ENCODE measurements at places on chromosomes 13 and 19.
A peak's percentile ranks its signal among the peaks of the same experiment; 100 is the strongest.

DNA sequence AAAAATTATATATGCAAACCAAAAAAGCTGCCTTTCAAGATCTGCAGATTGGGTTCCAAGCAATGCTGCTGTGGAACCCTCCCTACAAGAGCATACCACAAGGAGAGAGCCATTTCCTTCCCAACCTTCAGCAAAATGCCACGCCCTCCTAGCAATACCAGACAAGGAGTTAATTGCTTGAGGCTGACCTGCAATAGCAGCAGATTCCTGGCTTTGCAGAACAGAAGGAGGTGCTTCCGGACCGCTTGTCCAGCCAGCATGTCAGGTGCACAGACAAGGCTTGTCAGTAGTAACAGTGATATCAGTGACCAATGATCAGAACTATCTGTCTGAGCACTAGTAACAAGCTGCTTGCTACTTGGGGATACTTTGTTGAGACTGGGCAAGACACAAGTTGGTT is 301.6 kb downstream of the FGF14 start:
- DNase-seq = no peak

DNA sequence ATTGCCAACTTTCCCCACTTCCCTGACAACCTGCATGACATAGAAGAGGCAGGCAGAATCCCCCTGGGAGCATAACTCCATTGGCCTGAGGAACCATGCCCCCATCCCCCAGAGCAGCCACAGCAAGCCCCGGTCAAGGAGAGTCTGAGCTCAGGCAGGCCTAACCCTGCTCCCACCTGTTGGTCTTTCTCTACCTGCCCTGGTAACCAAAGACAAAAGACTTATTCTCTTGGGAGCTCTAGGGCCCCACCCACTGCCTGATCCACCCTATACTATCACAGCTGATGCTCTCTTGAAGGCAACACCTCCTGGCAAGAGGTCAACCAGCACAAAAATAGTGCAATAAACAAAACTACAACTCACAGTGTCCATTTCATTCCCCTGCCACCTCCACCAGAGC is 59.3 kb downstream of the TNFSF13B start:
- DNase-seq = no peak

DNA sequence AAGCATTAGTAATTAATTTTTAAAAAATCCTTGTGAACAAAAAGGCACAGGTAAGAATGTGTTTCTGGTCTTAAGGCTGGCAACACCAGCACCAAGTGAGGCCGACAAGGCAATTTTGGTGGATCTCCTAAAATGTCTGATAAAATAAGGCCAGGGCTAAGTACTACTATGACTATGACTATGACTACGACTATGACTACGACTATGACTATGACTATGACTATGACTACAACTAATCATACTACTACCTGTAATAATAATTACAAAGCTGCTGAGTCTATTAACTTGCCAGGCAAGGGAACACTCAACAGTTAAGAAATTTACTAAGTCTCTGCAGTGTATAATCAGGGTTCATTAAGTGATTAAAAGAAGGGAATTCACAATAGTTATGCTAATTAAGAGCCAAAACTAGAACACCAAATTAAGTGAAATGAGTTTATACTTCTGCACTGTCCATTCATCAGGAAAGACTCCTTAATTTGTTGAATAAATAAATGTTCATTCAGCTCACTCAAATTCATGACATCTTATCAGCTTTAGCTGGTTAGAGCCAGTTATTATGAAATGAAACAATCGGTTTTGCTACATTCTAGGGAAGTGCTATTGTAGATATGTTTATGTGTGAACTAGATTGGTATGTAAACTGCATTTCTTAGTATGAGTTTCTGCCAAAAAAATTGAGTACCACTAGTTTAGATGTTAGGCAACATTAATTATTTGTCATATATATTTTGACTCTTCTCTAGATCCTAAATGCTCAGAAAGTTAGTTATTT is 1626.2 kb upstream of the PCDH20 start:
- DNase-seq = no peak

DNA sequence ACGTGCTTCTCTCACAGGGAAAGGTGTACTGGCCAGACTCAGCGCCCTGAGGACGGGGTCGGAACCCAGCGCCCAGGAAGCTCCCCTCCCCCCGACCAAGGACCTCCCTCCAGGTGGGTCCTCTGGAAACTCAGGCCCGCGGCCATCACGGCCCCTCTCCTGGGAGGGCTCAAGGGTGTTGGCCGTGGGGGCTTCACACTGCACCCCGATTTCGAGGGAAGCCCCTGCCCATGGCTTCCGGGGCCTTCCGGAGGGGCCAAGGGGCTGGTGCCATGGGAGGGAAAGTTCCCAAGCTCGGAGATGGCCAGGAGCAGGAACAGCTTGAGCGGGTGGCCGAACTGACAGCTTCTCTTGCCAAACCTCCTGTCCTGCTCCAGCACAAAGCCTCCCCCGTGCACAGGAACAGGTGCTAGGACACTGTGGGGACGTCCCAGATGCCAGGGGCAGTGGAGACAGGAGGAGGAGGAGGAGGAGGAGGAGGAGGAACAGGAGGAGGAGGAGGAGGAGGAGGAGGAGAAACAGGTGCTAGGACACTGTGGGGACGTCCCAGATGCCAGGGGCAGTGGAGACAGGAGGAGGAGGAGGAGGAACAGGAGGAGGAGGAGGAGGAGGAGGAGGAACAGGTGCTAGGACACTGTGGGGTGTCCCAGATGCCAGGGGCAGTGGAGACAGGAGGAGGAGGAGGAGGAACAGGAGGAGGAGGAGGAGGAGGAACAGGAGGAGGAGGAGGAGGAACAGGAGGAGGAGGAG is 10.0 kb downstream of the SBNO2 start:
- no peak for DNase-seq

- no peak for DNase-seq
Observed at GRCh38 chr13:87274209-87274819, 396.9 kb upstream of the SLITRK5 start.

DNA sequence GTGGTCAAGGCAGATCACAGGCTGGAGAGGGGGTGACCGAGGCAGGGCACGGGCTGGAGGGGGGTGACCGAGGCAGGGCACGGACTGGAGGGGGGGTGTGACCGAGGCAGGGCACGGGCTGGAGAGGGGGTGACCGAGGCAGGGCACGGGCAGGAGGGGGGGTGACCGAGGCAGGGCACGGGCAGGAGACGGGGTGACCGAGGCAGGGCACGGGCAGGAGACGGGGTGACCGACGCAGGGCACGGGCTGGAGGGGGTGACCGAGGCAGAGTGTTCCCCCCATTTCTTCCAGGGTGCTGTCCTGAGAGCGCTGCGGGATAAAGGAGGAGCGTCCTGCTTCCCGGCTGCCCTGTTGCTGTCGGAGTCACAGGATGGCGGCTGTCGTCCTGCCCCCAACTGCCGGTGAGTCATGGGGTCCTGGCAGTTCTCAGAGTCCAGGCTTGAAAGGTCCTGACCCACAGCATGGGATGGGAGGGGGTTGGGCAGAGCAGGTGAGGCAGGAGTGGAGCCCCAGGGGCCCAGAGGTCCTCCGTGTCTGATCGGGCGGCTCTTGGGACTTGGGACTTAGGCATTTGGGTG is 5.3 kb downstream of the ZNF557 start:
- no peak for DNase-seq

DNA sequence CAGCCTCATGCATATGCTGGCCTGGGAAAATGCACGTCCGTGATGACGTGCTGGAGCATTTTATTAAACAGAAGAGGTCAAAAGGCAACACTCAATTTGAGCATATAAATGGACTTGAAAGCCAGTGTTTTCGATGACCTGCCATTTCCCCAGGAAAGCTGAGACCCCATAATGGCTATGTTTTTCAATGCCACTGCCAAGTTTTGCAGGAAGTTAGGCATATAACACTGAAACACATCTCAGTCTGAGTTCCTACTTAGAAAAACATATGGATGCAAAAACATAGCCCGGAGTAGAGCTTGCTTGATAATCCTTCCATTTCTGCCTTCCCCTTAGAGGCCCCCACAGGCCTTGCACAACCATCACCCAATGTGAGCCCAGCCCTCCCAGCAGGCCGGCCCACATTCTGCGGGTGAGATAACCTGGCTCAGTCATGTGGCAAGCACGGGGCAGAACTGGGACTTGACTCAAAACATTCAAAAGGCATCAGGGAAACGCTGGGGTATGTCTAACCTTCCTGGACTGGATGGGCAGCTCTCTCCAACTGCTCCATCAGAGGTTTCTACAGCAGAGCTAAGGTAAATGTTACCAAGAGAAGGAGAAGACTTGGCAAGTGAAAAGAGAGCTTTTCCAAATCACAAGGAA is 24.9 kb downstream of the EPS15L1 start:
- DNase-seq = no peak

DNA sequence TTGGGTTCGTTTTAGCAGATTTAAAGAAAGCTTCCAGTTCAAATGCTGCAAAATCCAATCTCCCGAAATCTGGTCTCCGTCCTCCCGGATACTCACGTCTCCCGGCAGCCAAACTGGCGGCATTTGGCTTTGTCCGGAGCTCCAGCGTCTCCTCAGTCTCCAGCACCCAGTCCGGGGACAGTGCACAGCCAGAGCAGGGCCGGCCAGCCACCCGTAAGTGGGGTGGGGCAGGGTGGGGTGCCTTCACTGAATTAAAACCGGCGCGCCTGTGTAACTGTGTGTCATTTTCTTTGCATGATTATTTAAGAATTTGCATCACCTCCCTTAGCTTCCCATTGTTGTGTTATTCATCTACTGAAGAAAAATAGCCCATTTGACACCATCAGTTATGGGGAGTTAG is 280.6 kb downstream of the MTUS2 start:
- DNase-seq = no peak

GRCh38 chr13:74569251-74569650 is 435.0 kb upstream of the KLF12 start:
- DNase-seq = no peak

DNA sequence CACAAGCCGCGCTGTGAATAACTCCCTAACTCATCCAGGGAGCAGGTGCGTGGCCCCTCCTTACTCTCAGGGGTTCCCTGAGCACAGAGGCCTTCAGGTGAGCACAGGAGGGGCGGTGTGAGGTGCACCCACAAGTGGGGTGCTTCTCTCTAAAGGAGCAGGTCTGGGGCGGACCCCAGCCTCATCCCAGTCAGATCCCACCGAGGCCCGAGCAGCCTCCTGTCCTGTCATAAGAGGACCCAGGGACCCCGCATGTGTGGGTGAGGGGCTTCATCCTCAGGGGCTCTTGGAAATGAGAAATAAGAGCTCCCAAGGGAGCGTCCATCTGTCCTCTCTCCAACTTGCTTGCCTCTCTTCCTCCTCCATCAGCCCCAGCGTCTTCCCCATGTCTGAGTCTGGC is 3.0 kb upstream of the LILRA5 start:
- DNase-seq = no peak

DNA sequence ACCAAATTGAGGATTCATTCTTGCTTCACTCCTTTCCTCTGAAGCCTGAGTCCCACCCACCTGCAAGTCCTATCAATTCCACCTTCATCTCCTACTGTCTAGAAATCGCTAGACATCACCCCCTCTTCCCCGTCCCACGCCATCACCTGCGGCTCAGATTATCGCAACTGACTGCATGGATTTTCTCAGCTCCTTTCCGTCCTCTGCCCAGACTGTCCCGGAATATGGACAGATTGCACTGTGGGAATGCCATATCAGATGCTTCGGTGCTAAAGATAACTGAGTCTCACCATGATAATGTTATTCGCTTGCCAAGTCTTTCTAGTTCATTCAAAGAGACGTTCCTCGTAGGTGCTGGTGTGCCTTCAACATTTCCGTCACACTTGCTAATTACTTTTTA is 66.4 kb upstream of the USP29 start:
- DNase-seq = peak; percentile 30

DNA sequence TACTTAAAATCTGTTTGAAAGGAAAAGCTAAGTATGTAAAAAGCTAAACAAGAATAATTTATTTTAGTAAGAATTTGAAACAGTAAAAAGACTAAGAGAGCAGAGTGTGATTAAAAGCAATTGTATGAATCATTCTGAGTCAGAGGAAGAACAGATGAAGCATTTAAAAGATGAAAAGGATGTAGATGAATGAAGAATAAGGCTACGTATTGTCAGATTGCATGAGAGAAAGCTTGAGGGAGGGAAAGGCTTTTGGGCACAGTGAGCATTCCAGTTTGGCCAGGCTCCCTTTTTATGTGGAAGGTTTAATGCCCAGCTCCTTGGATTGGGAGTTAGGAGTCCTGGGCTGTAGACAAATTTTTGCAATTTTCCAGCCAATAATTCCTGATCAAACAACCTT is 117.7 kb downstream of the FREM2 start:
- DNase-seq = no peak

GRCh38 chr13:110897014-110897413 is 17.9 kb downstream of the ANKRD10 start:
- no peak for DNase-seq

DNA sequence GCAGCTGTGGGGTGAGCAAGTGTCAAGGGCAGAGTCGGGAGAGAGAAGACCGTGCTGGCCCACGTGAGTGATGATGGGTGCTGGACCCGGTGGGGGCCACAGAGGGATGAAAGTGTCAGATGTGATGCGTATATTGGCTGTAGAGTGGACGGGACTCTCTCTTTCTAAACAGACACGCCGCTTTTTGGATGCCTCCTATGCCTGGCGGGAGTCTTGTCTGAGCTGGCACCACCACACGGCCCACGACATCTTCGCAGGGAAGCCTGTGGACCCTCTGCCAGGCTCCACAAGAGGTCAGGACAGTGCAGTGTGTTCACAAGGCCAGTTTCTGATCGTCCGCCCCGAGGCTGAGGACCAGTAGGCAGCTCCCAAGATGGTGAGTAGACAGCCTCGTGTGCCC is 12.9 kb upstream of the MRI1 start:
- no peak for DNase-seq

- DNase-seq = no peak
Observed at GRCh38 chr13:34951528-34951927, 9.5 kb downstream of the NBEA start.

- DNase-seq = no peak
Observed at GRCh38 chr13:29730253-29730652, 120.2 kb downstream of the UBL3 start.

DNA sequence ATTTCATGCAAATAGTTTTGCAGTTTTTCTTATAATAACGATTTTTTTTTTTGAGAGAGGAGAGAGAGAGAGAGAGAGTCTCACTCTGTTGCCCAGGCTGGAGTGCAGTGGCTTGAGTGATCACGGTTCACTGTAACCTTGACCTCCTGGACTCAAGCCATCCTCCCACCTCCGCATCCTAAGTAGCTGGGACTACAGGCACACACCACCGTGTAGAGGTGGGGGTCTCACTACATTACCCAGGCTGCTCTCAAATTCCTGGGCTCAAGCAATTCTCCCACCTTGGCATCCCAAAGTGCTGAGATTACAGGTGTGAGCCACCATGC is 26.8 kb upstream of the GJB6 start:
- no peak for DNase-seq

GRCh38 chr19:16193466-16193865 is 4.2 kb upstream of the AP1M1 start:
- DNase-seq = no peak

- no peak for DNase-seq
Observed at GRCh38 chr19:42158926-42159325, 26.7 kb upstream of the POU2F2 start.
